ENCODE measurements at places on chromosomes 1 and 21. TPM values are rescaled to one million over a fixed set of nuclear protein-coding genes. Genes with fewer than 3 reads are reported as not detected.

DNA sequence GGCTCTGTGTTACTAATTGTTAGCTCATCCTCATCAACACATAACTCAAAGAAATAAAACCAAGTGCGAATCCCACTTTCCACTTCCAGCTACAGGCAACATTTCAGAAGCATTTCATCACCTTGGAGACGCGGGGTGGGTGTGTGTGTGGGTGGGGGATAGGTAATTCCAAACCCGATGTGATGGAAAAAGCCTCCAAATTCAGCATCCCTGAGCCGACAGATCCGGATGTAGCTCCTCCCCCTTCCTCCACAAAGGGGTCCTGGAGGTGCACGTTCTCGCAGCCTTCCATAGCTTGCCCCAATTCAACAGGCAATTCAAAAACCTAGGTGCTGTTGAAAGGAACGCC is 486 bp downstream of the HSPA13 start:
- H3K27me3 ChIP-seq = no peaks in the 10 kb centered on the region
- peaks cover 13% of the 10 kb centered on the region for H3K36me3 ChIP-seq
- peaks cover 25% of the 10 kb centered on the region for H3K4me1 ChIP-seq
- H3K4me3 ChIP-seq = peak overlapping the region; percentile 70

GRCh38 chr1:154567386-154568156 is at the start of gene CHRNB2:
TSS of gene CHRNB2 (plus strand) at chr1:154567778. CDS start at chr1:154568045, 267 bp downstream.
- no peaks in the 10 kb centered on the region for H3K27me3 ChIP-seq
- no peak within 1 kb of the TSS for H3K27ac ChIP-seq
- H3K4me3 ChIP-seq = peak within 1 kb of the TSS; percentile 7
- peak; percentile 55 for DNase-seq
- no peaks in the 10 kb centered on the region for H3K36me3 ChIP-seq

IQCC gene
- 0.55 TPM for total RNA-seq

- H3K27ac ChIP-seq = no peak overlapping the region
- no peak for DNase-seq
- no peaks in the 10 kb centered on the region for H3K27me3 ChIP-seq
- no peaks in the 10 kb centered on the region for H3K36me3 ChIP-seq
These were observed 13.6 kb upstream of the PKN2 start for GRCh38 chr1:88670462-88670861.

DNA sequence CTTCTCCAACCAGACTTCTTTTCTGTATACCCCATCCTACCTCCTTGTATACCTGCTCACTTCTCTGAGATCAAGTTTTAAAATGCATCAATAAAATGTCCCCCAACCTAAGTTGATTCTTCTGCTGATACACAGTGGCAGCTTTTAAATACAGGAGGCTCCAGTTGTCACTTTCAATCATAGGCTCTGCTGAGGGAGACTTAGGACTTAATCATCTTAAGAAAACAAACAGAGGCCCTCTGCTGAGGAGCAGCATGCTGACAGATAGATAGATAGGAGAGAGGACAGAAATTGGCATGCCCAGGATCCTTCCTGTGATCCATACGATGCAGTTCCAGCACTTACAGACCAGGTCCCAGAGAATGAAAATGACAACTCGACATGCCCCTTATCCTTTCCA is 311.0 kb upstream of the PROX1 start:
- DNase-seq = no peak
- H3K4me3 ChIP-seq = no peak overlapping the region
- H3K27me3 ChIP-seq = no peaks in the 10 kb centered on the region
- H3K27ac ChIP-seq = no peak overlapping the region
- no peaks in the 10 kb centered on the region for H3K4me1 ChIP-seq
- H3K36me3 ChIP-seq = no peaks in the 10 kb centered on the region

DNA sequence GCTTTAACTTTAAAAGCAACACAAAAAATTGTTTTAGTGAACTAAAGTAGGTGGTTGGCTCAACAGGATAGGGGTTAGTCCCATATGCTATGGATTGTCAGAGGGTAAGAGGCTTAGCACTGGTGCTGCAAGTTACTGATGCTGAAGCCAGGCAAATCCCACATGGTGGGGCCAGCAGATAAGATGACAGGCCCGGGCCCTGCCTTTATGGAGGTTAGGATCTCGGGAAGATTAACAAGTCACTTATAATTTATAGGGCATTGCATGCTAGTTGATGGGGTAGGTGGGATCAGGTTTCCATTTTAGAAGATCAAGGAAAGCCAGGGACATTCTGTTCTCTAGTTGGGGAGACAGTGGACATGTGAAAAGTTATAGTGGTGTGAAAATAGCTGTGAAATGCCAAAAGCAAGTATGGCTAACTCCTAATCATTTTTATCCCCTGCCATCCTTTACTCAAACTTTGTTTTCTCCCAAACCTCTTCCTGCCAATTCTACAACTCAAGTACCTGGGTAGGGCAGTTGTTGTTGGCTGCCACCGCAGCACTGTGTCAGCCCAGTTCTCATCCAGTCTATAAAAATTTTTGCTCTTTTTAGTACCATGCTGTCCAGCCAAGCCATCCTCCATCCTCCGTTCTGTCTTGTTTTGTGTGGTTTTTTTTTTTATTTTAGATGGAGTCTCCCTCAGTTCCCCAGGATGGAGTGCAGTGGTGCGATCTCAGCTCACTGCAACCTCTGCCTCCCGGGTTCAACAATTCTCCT is 10.3 kb downstream of the CHAF1B start:
- H3K4me3 ChIP-seq = no peak overlapping the region
- no peak overlapping the region for H3K27ac ChIP-seq
- H3K27me3 ChIP-seq = no peaks in the 10 kb centered on the region
- H3K4me1 ChIP-seq = no peaks in the 10 kb centered on the region
- no peak for DNase-seq
- no peaks in the 10 kb centered on the region for H3K36me3 ChIP-seq

ITSN1 gene
- 19.3 TPM for total RNA-seq

DNA sequence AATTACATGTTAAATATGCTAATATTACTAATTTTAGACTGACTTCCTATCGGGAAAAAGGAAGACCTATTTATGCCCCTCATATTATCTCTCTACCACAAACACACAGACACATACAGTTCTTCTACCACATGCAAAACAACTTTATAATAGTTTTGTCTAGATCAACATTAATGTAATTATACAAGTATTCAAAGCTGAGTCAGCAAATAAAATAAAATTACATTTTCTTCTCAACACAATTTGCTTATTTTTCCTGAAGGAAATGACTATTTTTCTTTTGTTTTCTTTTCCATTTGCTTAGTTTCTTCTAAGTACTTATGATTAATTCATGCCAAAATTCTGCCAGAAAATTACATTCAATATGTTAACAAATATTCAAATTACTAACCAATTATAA is 654.2 kb downstream of the AMY1C start:
- H3K27ac ChIP-seq = no peak overlapping the region
- H3K4me1 ChIP-seq = no peaks in the 10 kb centered on the region
- H3K4me3 ChIP-seq = no peak overlapping the region
- no peaks in the 10 kb centered on the region for H3K36me3 ChIP-seq

CHIT1 gene
- total RNA-seq = 97.4 TPM

GRCh38 chr1:232589812-232590743 is 39.9 kb downstream of the SIPA1L2 start:
- no peak overlapping the region for H3K4me3 ChIP-seq
- no peaks in the 10 kb centered on the region for H3K36me3 ChIP-seq
- DNase-seq = no peak
- H3K4me1 ChIP-seq = peaks cover 28% of the 10 kb centered on the region
- H3K27ac ChIP-seq = peak overlapping the region; percentile 79
- no peaks in the 10 kb centered on the region for H3K27me3 ChIP-seq

DNA sequence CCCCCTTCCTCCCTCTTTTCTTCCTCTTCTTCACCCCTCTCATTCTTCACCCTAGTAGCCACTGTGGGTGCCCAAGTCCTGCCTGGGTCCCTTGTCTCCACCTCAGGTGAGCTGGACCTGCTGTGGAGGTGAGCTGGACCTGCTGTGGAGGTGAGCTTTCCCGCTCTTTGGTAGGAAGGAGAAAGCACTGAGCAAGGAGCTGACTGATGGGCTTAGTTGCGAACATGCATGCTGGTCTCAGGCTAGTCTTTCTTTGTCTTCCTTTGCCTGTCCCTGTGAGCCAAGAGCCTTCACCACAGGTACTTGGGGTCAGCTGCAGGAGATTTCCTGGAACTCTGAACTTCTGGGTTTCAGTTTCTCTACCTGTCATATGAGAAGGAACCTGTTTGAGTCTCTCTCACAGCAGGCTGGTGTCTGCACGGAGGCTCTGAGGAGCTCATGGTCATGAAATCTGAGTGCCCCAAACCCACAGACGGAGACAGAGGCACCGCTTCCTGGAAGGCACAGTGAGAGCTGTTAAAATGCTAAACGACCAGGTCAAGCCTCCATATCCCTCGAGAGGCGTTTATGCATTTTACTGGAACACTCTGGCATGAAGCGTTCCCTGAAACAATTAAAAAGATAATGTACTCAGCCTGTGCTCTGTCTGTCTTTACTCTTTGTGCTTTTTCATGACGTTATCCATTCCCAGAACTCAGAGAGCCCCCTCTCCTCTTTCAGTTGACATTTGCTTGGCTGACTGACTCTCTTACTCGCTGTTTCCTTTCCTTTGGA is 69.5 kb downstream of the RHOU start:
- H3K4me3 ChIP-seq = no peak overlapping the region
- H3K4me1 ChIP-seq = peaks cover 23% of the 10 kb centered on the region
- no peak overlapping the region for H3K27ac ChIP-seq
- no peaks in the 10 kb centered on the region for H3K36me3 ChIP-seq

- DNase-seq = no peak
- no peaks in the 10 kb centered on the region for H3K4me1 ChIP-seq
- no peaks in the 10 kb centered on the region for H3K36me3 ChIP-seq
- no peak overlapping the region for H3K4me3 ChIP-seq
- H3K27ac ChIP-seq = no peak overlapping the region
These were observed 245.9 kb downstream of the TNR start for GRCh38 chr1:175497501-175497900.
